ENCODE measurements at places on chromosomes 1 and 21.

- DNase-seq = no peak
- no peaks in the 10 kb centered on the region for H3K36me3 ChIP-seq
- no peak overlapping the region for H3K4me3 ChIP-seq
- no peaks in the 10 kb centered on the region for H3K4me1 ChIP-seq
- H3K27ac ChIP-seq = no peak overlapping the region
Observed at GRCh38 chr1:57761628-57762027, 337.8 kb upstream of the DAB1 start.

- H3K36me3 ChIP-seq = peaks cover 11% of the 10 kb centered on the region
- H3K4me1 ChIP-seq = peaks cover 50% of the 10 kb centered on the region
- H3K27me3 ChIP-seq = no peaks in the 10 kb centered on the region
Observed at GRCh38 chr21:37368541-37369279, 2.1 kb downstream of the DYRK1A start.

GRCh38 chr1:201515895-201516294, 9.0 kb upstream of the CSRP1 start:
- peaks cover 7% of the 10 kb centered on the region for H3K4me1 ChIP-seq
- H3K27me3 ChIP-seq = no peaks in the 10 kb centered on the region
- H3K4me3 ChIP-seq = no peak overlapping the region
- H3K36me3 ChIP-seq = peaks cover 5% of the 10 kb centered on the region

- H3K4me1 ChIP-seq = peaks cover 3% of the 10 kb centered on the region
- no peak overlapping the region for H3K4me3 ChIP-seq
- DNase-seq = no peak
- no peaks in the 10 kb centered on the region for H3K27me3 ChIP-seq
- H3K36me3 ChIP-seq = peaks cover 29% of the 10 kb centered on the region
Observed at GRCh38 chr1:24442764-24443163, 27.2 kb downstream of the NIPAL3 start.

DNA sequence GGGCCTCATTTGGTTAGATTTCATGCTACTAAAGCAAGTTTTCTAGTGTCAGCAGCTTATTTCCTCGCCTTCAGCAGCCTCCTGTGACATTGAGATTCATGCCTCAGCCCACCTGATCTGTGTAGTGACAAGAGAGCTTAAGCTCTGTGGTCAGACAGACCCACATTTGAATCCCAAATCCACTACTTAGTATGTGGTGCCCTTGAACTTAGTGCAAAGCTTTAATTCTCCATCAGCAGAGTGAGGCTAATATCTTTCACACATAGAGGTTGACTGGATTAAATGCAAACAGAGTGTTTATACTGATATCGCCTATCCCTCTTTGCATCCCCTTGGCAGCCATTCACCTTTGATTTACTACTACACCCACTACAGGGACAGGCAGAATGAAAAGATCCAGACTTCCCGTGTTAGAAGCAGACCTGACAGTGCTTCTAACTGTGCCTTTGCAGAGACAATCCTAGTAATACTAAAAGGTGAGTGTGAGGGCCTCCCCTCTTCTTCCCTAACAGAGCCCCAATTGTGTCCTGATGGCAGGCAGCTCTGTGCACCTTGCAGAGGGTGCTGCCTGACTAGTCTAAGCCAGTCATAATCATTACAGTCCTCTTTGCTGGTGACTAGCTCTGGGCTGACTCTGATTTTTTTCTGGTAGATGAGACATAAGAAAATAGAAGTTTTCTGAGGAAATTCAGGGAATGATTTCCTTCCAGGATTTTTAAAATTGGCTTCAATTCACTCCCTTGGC, 264.0 kb downstream of the CTH start:
- H3K36me3 ChIP-seq = no peaks in the 10 kb centered on the region
- no peak for DNase-seq

DNA sequence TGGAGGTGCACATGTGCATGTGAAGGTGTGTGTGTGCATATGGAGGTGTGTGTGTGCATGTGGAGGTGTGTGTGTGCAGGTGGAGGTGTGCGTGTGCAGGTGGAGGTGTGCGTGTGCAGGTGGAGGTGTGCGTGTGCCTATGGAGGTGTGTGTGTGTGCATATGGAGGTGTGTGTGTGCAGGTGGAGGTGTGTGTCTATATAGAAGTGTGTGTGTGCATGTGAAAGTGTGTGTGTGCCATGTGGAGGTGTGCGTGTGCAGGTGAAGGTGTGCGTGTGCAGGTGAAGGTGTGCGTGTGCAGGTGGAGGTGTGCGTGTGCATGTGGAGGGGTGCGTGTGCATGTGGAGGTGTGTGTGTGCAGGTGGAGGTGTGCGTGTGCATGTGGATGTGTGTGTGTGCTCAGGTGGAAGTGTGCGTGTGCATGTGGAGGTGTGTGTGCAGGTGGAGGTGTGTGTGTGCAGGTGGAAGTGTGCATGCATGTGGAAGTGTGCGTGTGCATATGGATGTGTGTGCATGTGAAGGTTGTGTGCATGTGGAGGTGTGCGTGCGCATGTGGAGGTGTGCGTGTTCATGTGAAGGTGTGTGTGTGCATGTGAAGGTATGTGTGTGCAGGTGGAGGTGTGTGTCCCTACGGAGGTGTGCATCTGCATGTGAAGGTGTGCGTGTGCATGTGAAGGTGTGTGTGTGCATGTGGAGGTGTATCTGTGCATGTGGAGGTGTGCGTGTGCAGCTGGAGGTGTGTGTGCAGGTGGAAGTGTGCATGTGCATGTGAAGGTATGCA, 13.5 kb downstream of the C1orf74 start:
- H3K27ac ChIP-seq = no peak overlapping the region
- DNase-seq = no peak
- no peaks in the 10 kb centered on the region for H3K27me3 ChIP-seq
- no peak overlapping the region for H3K4me3 ChIP-seq

DNA sequence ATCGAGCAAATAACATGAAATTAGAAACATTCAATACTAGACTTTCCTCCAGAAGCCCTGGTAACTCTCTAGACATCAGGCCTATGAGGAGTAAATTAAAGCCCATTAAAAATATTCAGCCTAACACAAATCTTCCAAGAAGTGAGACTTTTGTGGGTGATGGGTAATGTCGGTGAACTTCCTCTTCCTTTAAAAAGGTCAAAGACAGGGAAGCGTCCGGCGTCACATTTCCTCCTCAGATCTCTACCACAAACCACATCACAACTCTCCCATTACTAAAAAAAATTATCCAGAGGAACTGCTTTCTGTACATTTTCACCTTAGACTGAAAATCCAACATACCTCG, 1.4 kb downstream of the EIF4G3 start:
- peaks cover 30% of the 10 kb centered on the region for H3K36me3 ChIP-seq
- H3K4me1 ChIP-seq = peaks cover 32% of the 10 kb centered on the region
- H3K27ac ChIP-seq = peak overlapping the region; percentile 92
- DNase-seq = peak; percentile 63
- H3K27me3 ChIP-seq = no peaks in the 10 kb centered on the region

DNA sequence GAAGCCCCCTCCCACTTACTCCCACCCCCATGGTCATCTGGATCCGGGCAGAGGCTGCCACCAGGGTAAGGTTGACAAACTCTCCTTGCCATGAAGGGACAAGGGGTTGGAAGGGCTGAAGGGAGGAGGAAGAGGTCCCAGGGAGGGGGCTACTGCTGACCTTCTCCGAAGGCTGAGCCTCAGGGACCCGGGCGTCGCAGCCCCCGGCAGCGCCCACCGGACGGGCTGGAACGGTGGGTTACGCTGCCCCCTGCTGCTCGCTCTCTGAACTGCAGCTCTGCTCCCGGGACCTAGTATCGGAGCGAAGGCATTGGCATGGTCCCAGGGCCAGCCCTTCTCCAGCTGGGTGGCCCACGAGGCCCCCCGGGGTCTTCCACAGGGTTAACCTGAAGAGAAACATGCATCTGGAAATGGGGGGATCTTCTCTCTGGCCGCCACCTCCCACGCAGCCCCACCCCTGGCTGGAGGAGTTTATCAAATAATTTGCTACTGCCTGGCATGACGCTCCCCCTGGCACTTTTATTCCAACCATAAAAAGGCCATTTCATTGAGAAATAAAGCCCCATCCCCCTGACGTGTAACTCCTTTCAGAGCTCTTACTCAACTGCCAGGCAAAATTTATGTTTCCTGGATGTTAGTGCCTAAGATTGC, 70.4 kb upstream of the TARDBP start:
- no peaks in the 10 kb centered on the region for H3K36me3 ChIP-seq
- no peak overlapping the region for H3K4me3 ChIP-seq
- peaks cover 37% of the 10 kb centered on the region for H3K4me1 ChIP-seq
- peaks cover 50% of the 10 kb centered on the region for H3K27me3 ChIP-seq
- DNase-seq = peak; percentile 76
- no peak overlapping the region for H3K27ac ChIP-seq

DNA sequence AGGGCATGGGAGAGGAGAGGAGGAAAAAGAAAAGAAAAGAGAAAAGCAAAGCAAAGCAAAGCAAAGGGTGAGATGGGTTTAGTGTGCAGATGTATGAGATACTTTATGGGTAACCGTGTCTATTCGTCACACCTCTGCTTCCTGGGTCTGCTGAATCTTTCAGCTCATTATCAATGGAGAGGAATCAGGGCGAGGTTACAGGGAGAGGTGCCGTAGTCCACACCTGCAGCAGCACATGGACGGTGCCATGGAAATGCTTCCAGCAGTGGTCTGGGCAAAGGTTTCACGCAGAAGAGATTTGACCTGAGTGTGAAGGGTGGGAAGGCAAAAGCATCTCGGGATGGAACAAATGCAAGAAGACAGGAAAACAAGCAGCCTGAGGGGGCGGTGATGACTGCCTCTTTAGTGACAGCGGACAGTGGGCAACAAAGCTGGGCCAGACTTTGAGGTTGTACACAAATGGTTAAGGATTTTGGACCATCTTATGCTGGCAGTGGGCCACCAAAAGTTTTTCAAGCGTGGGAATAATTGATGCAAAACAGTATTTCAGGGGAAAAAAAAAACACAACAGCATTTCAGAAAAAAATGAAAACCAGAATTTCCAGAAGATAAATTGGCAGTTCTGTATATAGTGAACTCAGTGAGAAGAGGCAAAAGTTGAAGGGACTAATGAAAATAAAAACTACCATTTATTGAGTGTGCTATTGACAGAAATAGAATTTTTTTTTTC, 19.5 kb upstream of the SRP9 start:
- peaks cover 4% of the 10 kb centered on the region for H3K4me1 ChIP-seq
- H3K27me3 ChIP-seq = no peaks in the 10 kb centered on the region
- DNase-seq = no peak
- H3K27ac ChIP-seq = no peak overlapping the region
- H3K4me3 ChIP-seq = no peak overlapping the region

- H3K27ac ChIP-seq = no peak overlapping the region
- peaks cover 6% of the 10 kb centered on the region for H3K36me3 ChIP-seq
- H3K27me3 ChIP-seq = no peaks in the 10 kb centered on the region
- no peak overlapping the region for H3K4me3 ChIP-seq
- H3K4me1 ChIP-seq = peaks cover 5% of the 10 kb centered on the region
- no peak for DNase-seq
Observed at GRCh38 chr1:145906954-145907753, 2.7 kb downstream of the ITGA10 start.

- H3K4me1 ChIP-seq = peaks cover 6% of the 10 kb centered on the region
- H3K27ac ChIP-seq = no peak overlapping the region
- no peaks in the 10 kb centered on the region for H3K36me3 ChIP-seq
- H3K4me3 ChIP-seq = no peak overlapping the region
- H3K27me3 ChIP-seq = no peaks in the 10 kb centered on the region
Observed at GRCh38 chr1:169161496-169162194, 55.2 kb downstream of the ATP1B1 start.

DNA sequence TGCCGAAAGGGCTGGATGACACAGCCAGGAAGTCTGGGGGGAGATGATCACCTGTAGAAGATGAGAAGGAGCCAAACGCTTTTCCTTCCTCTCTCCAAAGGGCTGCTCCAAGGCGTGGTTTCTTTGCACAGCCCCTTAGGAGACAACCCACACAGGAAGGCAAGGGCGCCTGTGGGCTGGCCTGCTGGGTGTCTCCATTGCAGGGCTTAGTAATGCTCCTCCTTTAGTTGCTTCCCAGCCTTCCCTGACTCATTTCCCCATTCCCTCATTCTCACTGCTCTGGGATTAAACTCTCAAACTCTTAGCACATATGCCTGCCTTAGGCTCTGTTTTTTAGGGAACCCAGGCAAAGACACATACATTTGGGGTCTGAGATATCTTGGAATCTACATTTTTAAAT, 1.7 kb upstream of the CLCA1 start:
- no peak overlapping the region for H3K27ac ChIP-seq
- peaks cover 8% of the 10 kb centered on the region for H3K27me3 ChIP-seq
- H3K4me1 ChIP-seq = no peaks in the 10 kb centered on the region
- DNase-seq = no peak
- no peak overlapping the region for H3K4me3 ChIP-seq
- H3K36me3 ChIP-seq = no peaks in the 10 kb centered on the region

- no peak overlapping the region for H3K27ac ChIP-seq
- DNase-seq = no peak
- H3K27me3 ChIP-seq = peaks cover 15% of the 10 kb centered on the region
- no peaks in the 10 kb centered on the region for H3K36me3 ChIP-seq
Observed at GRCh38 chr1:182724215-182724614, 39.8 kb upstream of the RGS8 start.

DNA sequence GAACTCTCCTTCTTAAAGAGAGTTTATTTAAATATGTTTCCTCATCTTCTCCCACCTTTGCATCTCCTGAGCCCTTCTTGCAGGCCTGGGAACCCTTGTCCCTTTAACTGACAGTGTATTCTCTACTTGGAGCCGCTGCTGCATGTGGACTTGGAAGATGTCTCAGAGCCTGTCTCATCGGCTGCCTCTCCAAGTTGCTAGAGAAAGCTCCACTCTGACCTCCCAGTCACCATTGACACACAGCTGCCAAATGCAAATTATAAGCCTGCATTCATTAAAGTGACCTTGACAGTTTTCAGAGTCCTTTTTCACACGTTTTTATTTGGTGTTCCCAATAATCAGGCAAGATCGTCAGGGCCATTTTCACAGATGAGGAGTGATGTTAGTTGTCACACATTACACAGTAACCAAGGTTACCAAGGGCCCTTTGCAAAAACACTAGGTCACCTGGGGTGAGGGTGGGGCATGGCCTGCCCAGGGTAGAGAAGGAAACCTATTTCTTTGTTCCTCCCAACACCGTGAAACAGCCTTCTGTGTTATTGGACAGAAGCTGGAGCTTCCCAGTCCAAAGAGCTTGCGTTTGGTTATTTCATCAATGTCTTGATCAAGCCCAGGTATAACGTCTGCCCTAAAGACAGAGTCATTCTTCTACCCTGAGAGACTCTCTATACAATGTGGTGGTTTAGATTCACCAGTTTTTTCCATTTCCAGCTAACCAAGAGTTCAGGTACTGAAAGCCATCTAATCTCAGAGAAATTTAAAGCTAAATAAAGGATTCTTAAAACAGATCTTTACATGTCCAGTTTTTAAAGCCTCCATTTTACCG, 164.1 kb downstream of the GALNT2 start:
- no peak for DNase-seq
- H3K27me3 ChIP-seq = no peaks in the 10 kb centered on the region
- peaks cover 5% of the 10 kb centered on the region for H3K36me3 ChIP-seq
- H3K4me1 ChIP-seq = peaks cover 13% of the 10 kb centered on the region
- H3K27ac ChIP-seq = peak overlapping the region; percentile 51

GRCh38 chr1:40185951-40186864, 25.0 kb downstream of the RLF start:
- peaks cover 21% of the 10 kb centered on the region for H3K36me3 ChIP-seq
- peak overlapping the region; percentile 80 for H3K27ac ChIP-seq
- peak; percentile 86 for DNase-seq
- H3K27me3 ChIP-seq = no peaks in the 10 kb centered on the region

Measured in activated CD8-positive, alpha-beta T cell treated with anti-CD3 and anti-CD28 coated beads for 36 hours (primary cell).